ENCODE measurements at places on chromosomes 11 and 22.

- no peak for DNase-seq
Measured at GRCh38 chr11:114820621-114821020, 142.3 kb downstream of the NXPE2 start.

- DNase-seq: no peak
Measured at GRCh38 chr11:121389651-121390050, 62.5 kb upstream of the SORL1 start.

DNA sequence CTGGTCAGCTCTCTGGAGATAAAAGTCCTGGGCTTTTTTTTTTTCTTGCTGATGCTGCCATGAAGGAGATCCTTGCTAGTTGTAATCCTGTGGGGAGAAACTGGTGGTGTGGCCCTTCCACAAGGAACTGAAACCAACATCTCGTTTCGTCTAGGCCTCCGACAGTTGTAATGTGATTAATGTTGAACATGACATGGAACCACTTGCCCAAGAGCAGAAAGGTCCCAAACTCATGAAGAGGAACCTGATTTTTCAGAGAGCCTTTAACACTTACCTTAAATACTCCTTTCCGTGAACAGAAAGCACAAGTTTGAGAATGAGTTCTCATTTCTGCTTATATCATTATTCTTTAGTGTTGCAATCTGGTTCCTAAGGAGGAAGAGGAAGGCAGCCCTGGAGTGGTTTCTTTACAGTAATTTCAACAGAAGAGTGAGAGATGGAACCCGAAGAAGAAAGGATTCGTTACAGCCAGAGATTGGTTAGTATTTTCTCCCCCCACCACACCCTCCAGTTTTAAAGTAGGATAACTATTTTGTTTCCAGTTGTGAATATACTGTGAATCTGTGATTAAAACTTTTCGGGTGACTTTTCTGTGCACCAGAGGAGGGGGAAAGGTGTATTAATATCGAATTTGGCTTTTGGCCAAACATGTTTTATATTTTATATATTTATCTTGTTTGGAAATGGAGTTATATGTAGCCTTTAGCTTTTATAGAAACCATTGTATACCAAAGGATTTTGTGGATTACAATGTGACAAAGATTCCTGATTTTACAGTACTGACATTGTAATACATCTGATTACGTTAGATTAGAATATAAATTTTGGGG is 2.0 kb downstream of the KDM2A start:
- no peak for DNase-seq

- no peak for DNase-seq
Measured at GRCh38 chr11:79081471-79082031, 359.3 kb downstream of the TENM4 start.

DNA sequence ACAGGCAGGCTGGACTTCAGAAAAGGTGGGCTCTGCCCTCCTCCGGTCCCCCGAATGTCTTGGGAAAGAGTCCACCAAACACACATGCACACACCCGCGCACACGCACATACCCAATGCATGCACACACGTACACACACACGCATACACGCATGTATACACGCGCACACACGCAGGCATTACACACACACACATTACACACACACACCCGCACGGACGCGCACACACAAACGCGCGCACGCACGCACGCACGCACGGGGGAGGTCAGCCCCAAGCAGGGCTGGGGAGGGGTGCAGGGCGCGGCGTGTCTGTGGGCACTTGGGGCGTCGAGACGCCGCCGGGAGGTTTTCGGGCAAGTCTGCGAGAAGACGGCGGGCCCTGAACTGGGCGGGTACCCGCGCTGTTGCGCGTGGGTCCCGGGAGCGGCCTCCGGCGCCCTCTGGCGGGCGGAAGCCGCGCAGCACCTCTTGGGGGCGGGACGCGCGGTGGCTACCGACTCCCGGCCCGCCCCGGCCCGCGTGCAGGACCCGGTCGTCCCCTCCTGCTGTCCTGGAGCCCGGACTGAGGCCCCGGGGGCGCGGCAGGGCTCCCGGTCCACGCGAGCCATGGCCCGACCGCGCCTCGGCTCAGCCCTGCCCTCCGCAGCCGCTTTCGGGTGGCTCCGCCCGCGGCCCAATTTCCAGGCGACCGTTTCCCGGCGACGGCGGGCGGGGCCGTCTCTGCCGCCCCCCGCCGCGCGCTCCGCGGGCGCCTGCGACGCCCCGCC is 3.6 kb downstream of the SEPTIN5 start:
- no peak for DNase-seq

GRCh38 chr11:44315947-44316658 is 6.2 kb upstream of the ALX4 start:
- DNase-seq: no peak

DNA sequence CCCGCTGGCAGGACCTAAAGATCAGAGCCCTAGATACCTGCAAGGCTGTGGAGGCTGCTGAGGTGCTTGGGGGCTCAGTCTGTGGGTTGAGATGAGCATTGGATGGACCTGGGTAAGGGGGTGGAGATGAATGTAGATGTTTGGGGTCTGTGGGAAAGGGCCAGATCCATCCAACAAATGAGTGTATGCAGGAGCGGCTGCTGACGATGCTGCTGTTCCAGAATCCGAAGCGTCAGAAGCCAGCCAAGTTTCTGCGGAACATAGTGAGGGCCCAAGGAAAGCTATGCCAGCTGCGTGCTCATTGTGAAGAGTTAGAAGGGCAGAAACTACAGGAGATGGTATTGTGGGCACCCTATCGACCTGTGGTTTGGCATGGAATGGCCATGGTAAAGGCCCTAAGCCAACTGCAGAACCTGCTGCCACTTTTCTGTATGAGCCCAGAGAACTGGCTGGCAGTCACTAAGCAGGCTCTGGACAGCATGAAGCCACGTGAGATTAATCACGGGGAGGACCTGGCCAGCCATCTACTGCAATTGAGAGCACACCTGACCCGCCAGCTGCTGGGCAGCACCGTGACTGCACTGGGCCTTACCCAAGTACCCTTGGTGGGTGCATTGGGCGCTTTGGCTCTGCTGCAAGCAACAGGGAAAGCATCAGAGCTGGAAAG is 36.6 kb downstream of the RRP8 start:
- no peak for DNase-seq

GRCh38 chr22:48746789-48747425 is 1080.8 kb downstream of the BRD1 start:
- DNase-seq: no peak

- DNase-seq: peak; percentile 69
Measured at GRCh38 chr11:96145163-96145585, 197.8 kb downstream of the MAML2 start.

DNA sequence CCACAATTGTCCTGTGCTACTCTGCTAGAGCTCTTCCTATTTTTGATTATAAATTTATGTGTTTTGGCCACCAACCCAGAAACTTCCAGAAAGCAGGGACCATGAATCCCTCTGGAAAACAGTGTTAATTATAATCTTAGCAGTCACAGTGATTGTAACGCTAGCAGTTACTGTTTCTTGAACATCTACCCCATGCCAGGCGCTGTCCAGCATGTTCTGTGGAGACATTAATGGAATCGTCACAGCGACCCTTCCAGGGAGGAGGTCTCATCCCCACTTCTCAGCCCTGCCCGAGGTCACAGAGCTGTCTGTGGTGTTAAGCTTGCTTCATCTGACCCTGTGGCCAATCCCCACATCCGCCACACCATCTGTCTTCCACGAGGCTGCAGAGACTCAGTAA is 13.9 kb upstream of the PNPLA5 start:
- DNase-seq: no peak

GRCh38 chr11:128021349-128022006 is 565.9 kb downstream of the ETS1 start:
- no peak for DNase-seq

DNA sequence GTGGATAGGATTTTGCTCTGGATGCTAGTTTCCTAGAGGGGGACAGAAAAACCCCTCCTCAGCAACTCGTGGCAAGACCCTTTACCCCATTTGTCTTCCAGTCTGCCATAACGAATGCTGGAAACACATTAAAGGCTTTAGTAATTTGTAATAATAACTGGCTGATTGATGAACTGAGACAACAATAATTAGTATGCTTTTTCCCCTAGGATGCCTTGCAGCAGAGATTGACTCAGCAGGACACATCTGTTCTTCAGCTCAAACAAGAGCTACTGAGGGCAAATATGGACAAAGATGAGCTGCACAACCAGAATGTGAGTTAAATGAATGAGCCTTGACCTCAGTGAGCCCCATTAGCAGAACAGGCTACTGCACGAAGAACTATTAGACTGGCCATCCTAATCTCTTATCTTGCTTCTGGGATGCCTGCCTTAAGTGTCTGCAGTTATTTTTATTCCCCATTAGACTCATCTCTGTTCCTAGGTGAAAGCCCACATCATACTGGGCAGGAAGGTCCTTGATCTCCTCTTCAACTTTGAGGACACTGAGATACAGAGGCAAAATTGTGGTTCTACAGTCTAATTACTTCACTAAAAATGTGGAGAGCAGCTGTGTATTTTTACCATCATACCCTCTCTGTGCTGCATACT is 32.9 kb upstream of the DLAT start:
- DNase-seq: no peak

DNA sequence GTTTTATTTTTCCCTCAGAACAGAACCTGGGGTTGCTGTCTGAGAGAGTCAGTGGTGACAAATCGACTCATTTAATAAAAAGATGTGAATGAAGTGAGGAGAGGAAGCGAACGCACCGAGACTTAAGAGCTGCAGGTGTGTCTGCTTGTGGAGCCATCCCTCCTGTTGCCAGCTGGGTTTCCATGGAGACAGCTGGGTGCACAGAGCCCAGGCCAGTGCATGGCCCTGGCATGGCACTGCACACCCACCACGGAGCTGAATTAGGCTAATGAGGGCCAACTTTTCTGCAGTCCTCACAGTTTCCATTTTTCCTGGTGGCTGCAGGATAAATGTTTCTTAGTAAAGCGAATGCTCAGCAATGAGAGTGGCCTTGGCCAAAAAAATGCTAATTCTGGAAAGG is 750.2 kb downstream of the OPCML start:
- DNase-seq: no peak

DNA sequence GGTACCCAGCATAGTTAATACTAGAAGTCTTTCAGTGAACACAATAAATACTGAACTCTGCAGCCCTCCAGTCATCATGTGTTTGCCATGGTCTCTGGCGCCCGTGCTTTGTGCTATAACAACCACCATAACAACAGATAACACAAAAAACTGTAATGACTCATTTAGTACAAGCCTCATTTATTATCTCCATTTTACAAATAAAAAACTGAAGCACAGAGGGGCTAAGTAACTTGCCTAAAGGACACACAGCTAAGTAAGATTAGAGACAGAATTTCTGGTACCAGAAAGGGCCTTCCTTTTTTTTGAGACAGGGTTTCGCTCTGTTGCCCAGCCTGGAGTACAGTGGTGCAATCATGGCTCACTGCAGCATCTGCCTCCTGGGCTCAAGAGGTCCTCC is 19.5 kb downstream of the RBFOX2 start:
- no peak for DNase-seq

GRCh38 chr22:36156515-36157419 is 3.8 kb downstream of the APOL3 start:
- DNase-seq: peak; percentile 42

GRCh38 chr11:112229159-112229558 is 2.9 kb downstream of the PTS start:
- DNase-seq: no peak

DNA sequence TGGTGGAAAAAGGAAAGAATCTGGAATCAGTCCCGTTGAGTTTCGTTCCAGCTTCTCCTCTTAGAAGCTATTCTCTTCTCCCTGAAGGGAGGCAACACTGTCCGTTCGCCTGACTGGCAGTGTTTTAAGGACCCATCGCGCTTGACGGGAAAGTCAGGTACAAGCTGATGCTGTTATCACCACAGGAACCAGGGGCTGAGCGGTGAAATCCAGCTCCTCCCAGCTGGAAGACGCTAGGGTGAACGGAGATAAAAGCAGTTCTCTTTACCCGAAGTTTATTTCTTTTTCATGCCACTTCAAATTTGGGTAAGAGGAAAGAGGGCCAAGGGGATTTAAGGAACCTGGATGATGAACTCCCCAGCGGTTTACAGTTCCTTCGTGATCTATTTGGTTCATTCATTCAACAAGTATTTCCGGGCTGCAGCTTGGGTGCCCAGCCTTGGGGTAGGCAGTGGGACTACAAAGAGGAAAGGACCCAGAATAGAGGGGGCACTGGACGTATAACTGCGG is 551 bp upstream of the DEUP1 start:
- DNase-seq: no peak

- no peak for DNase-seq
Measured at GRCh38 chr22:19646383-19646782, 67.9 kb upstream of the SEPTIN5 start.

DNA sequence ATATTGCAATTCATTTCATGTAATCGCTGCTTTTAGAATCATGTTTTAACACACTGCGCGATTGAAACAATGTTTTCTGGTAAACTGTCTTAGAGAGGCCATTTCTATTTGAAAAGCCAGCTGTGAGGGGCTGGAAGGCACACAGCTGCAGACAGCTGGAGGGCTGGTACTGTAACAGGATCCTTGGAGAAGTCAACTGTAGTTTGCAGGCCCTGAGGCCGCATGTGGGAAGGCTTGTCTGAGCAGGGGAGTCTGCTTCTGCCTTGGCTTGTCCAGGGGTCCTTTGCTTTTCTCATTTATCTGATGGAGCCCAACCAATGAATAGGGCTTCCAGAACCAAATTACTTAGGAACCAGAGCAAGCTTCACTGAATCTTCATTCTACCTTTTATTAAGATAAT is 313.5 kb downstream of the BLID start:
- no peak for DNase-seq

DNA sequence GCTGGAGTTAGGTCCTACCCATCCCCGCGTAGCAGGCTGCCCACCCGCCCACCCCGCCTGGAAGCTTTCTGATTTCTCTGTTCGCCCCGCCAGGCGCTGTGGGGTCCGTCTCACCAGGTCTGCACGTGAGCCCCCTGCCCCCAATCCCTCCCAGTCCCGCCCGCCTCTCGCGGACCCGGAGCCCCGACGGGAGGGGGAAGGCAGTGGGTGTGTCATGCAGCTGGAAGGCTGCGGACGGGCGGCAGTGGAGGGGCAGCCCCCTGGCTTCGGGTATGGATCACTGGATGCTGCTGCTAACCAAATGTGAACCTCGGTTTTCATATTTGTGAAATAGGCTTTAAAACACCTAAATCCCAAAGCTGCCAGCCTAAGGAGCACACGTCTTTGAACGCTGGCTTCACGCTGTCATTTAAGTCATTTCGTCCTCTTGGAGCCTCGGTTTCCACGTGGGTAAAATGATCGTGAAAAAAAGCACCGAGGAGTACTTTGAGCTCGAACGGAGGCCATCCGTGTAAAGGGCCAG is 568 bp upstream of the BIK start:
- no peak for DNase-seq

GRCh38 chr22:38218661-38219622 is 17.1 kb downstream of the MAFF start:
- DNase-seq: peak; percentile 63

GRCh38 chr11:61901397-61901796 is 10.1 kb upstream of the FADS3 start:
- no peak for DNase-seq

GRCh38 chr22:42236848-42237247 is 33.6 kb downstream of the TCF20 start:
- DNase-seq: no peak
